ENCODE measurements at places on chromosomes 16 and 17.

DNA sequence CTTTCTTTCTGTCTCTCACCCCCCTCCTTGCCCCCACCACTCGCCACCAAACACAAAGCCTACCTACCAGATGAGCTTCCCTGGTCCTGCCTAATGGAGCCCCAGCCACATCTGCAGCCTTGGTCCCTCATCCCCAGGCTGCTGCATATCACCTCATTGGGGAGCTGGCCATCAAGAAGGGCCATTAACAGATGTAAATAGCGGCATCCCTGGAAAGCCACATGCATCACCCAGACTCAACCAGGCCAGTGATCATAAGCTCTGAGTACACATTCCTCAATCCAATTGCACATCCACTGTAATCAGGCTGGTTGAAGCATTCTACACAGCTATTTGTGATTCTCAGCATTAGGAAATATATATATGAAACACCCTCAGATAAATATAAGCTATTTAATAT, 211.7 kb upstream of the C17orf78 start:
- DNase-seq, result no peak

- no peak for DNase-seq
These were observed 31.8 kb downstream of the CD300LF start for GRCh38 chr17:74680941-74681340.

DNA sequence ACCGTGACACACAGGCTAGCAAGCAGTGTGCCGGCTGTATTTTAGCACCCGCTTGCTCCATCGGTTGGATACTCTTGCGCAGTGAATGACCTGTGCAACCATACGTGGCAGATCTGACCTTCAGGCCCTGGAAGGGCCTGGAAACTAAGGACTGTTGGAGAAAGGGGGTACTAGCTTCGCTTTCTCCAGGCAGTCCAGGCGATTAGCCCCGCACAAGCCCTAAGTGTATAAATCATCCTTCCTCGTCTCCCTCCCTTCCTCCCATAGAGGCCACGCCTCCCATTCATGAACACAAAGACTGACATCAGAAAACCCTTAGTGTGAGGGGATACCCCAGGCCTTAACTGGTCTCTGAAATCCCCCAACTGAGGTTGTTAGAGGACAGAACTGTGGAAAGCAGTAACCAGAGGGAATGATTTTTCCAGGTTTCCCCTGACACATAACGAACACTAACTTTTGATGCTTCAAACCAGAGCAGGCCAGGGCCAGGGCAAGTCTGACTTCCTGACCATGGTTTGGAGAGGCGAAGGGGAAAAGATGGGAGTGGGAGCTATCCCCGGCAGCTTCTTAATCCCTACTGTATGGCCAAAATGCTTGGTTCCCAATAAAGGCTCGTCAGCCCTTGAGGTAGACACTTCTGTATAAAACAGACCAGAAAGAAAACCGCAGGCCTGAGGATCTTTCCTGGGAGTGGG, 1.4 kb upstream of the DYNLL2 start:
- no peak for DNase-seq

- no peak for DNase-seq
These were observed 80.0 kb downstream of the CDRT15 start for GRCh38 chr17:14156689-14157088.

GRCh38 chr17:62826956-62827355, 18.8 kb upstream of the MARCHF10 start:
- no peak for DNase-seq

DNA sequence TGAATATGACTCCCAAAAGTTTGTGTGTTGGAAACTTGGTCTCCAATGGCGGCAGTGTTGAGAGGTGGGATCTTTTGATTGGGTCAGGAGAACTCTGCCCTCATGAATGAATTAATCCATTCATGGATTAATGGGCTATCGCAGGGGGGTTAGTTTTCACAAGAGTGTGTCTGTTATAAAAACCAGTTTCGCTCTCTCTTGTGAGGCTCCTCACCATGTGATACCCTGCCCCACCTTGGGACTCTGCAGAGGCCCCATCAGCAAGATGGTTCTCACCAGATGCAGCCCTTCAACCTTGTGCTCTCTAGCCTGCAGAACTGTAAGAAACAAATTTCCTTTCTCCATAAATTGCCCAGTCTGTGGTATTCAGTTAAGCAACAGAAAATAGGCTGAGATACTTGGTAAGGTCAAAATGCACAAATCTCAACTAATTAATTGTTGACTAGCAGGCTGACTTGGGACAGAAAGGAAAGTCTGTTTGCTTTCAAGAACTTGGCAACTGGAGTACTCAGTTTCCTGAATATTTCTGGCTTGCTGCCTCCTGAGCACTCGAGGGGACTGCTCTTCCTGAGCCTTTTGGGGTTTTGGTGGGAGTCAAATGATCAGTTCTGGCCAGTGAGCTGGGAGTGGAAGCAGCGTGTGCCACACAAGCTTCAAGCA, 13.8 kb upstream of the CCL17 start:
- DNase-seq, result no peak

DNA sequence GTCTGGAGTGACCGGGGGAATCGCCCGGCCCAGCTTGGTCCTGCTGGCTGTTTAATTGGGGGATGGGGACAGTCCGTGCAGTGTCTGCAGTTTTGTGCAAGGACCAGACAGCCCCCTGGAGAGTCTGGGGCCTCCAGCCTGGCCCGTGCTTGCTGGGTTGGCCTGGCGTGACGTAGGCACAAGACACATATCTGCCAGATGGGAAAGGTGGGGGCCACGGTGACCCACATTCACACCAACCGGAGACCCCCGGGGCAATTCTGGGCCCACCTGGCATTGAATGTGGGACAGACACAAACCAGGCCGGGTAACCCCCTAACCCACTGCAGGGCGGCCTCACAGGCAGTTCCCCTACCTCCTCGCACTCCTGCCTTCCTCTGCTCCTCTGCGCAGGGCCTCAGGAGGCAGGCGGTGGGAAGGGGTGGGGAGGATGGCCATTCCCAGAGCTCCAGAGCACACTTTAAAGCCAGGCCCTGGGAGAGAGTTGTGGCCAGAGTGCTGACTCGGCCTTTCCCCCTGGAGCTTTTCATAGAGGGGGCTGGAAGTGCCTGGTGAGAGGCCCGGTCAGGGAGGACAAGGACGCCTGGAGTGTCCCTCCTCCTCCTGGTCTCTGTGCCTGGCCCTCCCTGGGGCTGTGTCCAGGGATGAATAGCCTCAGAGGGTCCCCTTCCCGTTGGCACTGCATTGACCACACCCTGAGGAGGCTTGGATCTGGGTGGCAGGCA, 1.5 kb downstream of the MRC2 start:
- DNase-seq, result no peak

DNA sequence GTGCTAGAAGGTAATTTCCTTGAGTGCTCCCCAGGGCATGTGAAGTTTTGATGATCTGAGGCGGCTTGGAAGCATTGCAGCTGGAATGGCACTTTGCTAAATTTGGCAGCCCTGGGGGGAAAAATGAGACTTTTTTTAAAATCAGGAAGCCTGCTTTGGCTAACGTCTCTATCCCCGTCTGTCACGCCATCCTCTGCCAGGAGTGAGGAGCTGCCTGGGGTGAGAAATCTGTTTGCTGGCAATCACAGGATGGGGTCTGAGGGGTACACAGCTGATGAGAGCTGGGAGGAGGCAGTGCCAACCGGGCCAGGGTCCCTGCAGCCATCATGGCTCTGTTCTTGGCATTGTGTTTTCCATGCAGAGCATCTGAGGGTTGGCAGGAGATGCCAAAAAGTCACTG, 2.0 kb downstream of the ABCC12 start:
- no peak for DNase-seq

- no peak for DNase-seq
These were observed 44.1 kb upstream of the SLC38A10 start for GRCh38 chr17:81339191-81339533.

GRCh38 chr17:34110315-34110714, 144.8 kb upstream of the CCL2 start:
- no peak for DNase-seq

DNA sequence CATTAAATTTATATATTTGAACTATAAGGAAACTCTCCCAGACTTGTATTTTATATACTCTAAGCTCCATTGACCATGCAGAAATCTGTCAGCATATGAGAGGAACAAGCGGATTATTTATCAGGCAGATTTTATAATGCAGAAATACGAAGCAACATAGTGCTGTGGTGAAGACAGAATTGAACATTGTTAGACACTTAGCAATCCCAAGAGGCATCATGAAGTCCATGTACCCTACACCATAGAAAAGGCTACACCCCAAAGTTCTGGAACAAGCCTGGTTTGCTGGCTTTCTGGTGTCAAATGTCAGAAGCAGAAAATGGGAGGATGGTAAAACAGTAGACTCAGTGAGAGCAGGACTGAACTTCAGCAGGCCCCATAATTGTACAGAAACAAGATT, 241.1 kb downstream of the PRKCA start:
- DNase-seq, result no peak

- no peak for DNase-seq
These were observed 59.4 kb upstream of the ALOX12 start for GRCh38 chr17:6936370-6937028.

- DNase-seq, result no peak
These were observed 6.3 kb downstream of the CDIP1 start for GRCh38 chr16:4532238-4532637.

GRCh38 chr16:55257966-55258613, 65.9 kb upstream of the IRX6 start:
- DNase-seq, result no peak

DNA sequence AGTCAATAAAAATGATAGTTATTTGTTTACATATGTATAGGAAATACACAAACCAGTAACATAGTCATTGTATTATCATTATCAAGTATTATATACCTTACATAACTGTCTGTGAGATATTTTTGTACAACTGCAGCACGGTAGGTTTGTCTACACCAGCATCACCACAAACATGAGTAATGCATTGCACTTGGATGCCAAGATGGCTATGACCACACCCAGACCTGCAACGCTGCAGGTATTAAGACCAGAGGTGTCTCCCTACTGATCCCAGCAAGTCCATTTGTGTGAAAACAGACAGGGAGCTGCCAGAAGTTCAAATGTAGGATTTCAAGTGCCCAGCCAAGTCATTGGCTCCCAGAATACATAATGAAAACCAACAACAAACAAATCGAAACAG, 34.2 kb upstream of the NOS2 start:
- no peak for DNase-seq

DNA sequence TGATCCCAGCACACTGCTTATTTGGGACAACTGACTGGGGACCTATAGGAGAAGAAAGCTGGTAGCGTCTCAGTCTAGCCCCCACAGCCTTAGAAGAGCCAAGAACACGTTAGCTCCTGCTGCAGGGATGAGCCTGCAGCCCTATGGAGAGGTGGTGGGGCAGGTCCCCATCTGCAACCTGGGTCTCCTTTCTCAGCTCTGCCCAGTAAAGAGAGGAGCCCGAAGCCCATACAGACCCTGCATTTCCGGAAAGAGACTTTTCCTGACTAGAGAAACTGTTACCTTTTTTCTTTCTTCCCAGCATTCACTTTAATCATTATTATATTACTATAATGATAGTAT, 788 bp downstream of the METTL22 start:
- no peak for DNase-seq

DNA sequence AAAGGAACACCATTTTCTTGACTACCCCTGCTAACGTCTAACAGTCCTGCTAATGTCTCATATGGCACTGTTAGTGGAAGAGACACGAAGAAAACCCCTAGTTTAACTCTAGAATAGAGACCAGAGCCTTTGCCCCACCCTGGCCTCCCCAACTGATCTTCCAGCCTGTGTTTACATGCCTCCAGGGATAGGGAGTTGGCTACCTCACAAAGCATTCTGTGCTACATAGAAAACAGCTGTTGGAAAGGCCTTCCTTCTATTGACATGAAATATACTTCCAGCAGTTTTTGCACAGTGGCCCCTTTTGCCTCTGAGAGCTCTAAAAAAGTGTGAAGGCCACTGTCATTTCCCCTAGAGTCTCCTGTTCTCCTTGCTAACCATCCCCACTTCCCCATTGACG, 73.1 kb downstream of the ASIC2 start:
- no peak for DNase-seq

DNA sequence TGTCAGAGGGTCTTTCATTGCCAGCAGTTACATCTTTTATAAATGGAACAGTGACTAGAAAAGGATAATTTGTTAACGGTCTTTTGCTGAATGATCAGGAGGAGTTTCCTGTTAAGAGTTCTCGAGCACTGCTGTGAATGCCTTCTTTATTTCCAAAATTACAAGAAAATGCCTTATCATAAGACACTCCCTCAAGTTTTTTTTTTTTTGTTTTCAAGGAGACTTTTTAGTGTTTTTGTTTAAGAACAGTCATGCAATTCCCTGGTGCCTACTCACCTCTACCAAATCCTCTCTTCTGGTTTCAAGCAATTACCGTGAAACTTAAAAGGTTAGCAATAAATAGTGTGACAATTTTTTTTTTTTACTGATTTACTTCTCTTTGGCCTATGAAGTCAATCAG, 19.0 kb upstream of the VWA3A start:
- DNase-seq, result no peak

DNA sequence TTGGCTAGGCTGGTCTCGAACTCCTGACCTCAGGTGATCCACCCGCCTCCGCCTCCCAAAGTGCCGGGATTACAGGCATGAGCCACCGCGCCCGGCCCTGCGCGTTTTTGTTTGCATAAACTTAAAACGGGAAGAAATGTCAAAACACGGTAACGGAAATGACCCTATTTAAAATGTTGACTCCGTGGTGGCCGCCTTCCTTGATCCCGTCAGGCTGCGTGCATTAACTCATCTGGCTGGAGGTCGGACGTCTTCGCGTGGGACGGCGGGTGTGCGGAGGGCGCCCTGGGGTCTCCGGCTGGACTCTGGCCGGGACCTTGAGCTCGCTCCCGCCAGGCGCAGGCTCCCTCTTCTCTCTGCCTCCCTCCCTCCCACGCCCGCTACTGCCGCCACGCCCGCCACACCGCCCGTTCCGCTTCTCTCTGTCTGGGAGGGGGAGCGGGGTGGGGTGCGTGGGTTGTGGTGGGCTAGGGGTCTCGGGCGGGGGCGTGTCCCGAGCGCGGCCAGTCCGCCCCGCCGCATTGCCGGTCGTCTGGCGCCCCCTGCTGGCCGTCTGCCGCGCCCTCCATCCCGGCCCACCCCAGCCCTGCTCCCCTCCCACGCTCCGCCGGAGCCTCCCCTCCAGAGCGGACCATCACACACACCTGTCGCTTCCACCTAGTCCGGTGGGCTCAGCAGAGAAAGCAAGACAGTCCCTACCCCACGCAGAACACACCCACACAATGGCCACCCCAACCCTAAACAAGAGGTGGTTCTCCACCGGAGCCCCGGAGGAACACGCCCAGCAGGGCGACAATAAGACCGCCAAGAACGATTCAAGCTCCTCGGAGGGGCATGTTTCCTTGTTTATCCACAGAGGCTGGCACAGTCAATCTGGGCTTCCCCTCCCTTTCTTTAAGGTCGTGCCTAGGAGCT, 1.2 kb upstream of the CCDC42 start:
- peak; percentile 34 for DNase-seq

GRCh38 chr17:81228420-81228819, 5.7 kb upstream of the CEP131 start:
- no peak for DNase-seq

- no peak for DNase-seq
These were observed 175.4 kb downstream of the SEC14L1 start for GRCh38 chr17:77316191-77316641.

GRCh38 chr17:48492401-48493298, 38.2 kb downstream of the HOXB1 start:
- peak; percentile 78 for DNase-seq

DNA sequence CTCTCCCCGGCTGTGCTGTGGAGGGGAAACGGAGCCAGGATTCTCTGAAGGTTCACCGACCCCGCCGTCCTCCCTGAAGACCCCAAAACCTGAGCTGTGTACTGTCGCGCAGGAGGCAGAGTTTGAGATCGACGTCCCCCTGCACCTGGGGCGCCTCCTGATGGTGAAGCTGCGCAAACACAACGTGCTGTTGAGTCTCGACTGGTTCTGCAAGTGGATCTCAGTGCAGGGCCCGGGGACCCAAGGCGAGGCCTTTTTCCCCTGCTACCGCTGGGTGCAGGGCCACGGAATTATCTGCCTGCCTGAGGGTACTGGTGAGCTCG, 62.6 kb upstream of the TEKT1 start:
- no peak for DNase-seq
